ENCODE measurements at places on chromosomes 12 and 14. TPM values are rescaled to one million over a fixed set of nuclear protein-coding genes. Genes with fewer than 3 reads are reported as not detected.

AQP6 gene
- polyA plus RNA-seq: not detected

PHC1 gene
- 19.6 TPM for polyA plus RNA-seq

DNA sequence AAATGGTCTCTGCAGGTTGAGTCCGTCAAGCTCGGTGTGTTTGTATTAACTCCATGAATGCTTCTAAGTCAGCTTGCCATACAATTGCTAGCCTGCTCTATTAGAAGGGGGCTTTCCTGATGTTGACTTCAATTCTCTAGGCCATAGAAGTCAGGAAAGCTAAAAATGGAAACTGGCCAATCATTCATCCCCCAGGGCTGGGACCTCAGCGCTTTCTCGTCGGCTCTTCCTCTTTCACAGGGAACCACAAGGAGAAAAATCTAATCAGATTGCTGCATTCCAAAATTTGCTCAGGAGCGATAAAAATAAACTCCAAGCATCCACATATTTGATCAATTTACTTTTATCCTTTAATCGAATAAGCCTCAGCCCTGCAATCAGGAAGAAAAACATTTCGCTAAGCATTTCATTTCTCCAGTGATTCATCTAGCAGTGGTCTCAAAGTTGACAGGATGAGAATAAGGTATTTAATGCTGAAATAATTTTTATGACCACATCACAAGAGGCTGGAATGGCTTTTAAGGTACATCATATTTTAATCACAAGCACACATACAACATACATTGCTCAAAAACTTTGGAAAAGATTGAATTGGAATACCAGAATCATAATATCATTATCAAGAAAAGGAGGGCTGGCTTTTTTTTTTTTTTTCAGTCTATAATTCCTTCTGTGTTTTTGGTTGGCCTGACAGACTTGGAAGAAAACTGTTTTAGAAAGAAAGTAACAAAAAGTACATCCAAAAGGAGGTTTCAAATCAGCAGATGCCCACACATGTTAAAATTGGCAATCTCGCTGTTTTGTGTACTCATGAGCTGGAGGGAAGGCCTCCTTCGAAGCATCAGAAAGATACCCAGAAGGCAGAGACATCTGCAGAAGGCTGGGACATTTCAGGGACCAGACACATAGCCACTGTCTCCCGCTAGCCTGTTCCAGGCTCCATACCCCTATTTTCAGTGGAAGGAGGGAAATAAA lies 316.3 kb downstream of the NUAK1 start:
- H3K36me3 ChIP-seq: no peaks in the 10 kb centered on the region
- DNase-seq: no peak
- H3K27ac ChIP-seq: no peak overlapping the region
- no peaks in the 10 kb centered on the region for H3K27me3 ChIP-seq
- H3K4me3 ChIP-seq: no peak overlapping the region
- no peaks in the 10 kb centered on the region for H3K4me1 ChIP-seq

- no peak for DNase-seq
- H3K36me3 ChIP-seq: no peaks in the 10 kb centered on the region
- H3K4me1 ChIP-seq: no peaks in the 10 kb centered on the region
- no peak overlapping the region for H3K27ac ChIP-seq
Observed at GRCh38 chr12:126700096-126700495, 1566.9 kb upstream of the TMEM132C start.

GRCh38 chr14:28759653-28760313 lies 6.8 kb upstream of the FOXG1 start:
- H3K36me3 ChIP-seq: no peaks in the 10 kb centered on the region
- no peak overlapping the region for H3K27ac ChIP-seq
- no peak for DNase-seq
- peaks cover 7% of the 10 kb centered on the region for H3K4me1 ChIP-seq

GRCh38 chr14:79325071-79325470 lies 886.2 kb downstream of the DIO2 start:
- no peaks in the 10 kb centered on the region for H3K4me1 ChIP-seq
- H3K36me3 ChIP-seq: no peaks in the 10 kb centered on the region
- no peak overlapping the region for H3K4me3 ChIP-seq
- no peaks in the 10 kb centered on the region for H3K27me3 ChIP-seq
- H3K27ac ChIP-seq: no peak overlapping the region

DNA sequence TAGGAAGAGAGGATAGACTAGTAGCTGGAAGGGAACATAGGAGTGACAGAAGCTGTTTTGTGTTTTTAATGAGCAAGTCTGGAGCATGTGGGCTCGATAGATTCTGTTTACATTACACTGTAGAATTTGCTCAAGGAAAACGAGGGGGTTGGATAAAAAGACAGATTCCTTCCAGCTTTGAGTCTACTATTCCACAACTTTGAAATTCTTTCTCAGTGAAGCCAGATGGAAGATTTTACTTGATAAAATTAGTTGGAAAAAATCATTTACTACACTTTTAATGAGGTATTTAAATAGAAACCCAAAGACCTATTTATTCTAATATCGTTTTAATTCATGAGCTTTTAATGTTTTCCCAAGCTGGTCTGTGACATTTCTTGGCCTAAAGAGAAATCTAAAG lies 19.5 kb upstream of the EPS8 start:
- H3K27ac ChIP-seq: no peak overlapping the region
- DNase-seq: no peak
- H3K4me1 ChIP-seq: no peaks in the 10 kb centered on the region
- H3K4me3 ChIP-seq: no peak overlapping the region
- H3K36me3 ChIP-seq: no peaks in the 10 kb centered on the region
- peaks cover 26% of the 10 kb centered on the region for H3K27me3 ChIP-seq

GRCh38 chr14:63670692-63671091 lies 29.0 kb upstream of the WDR89 start:
- no peak overlapping the region for H3K4me3 ChIP-seq
- no peaks in the 10 kb centered on the region for H3K27me3 ChIP-seq
- DNase-seq: no peak
- H3K4me1 ChIP-seq: no peaks in the 10 kb centered on the region
- no peak overlapping the region for H3K27ac ChIP-seq
- no peaks in the 10 kb centered on the region for H3K36me3 ChIP-seq

GRCh38 chr14:31963587-31963986 lies 113.5 kb upstream of the ARHGAP5 start:
- no peak overlapping the region for H3K27ac ChIP-seq
- DNase-seq: no peak
- no peaks in the 10 kb centered on the region for H3K27me3 ChIP-seq
